A549 treated with AZD2906 at 1 μM for 4 hours (cell line): ENCODE measurements at places on chromosomes 4 and X. TPM values are rescaled to one million over a fixed set of nuclear protein-coding genes. Genes with fewer than 3 reads are reported as not detected.

Gene BMX
- total RNA-seq, result not detected in 5 replicates

Gene SMARCA5
- total RNA-seq, result 16.8 to 27.1 TPM (median 19.3 TPM) in 5 replicates

Gene FAM184B
- 0.01 to 0.02 TPM (median 0.02 TPM) in 5 replicates for total RNA-seq

Gene NSUN7
- total RNA-seq, result 0.20 to 0.40 TPM (median 0.26 TPM) in 5 replicates

Gene ATP1B4
- not detected in 5 replicates for total RNA-seq

Gene PHEX
- 0.28 to 0.43 TPM (median 0.33 TPM) in 5 replicates for total RNA-seq

Gene SLC25A43
- 26.3 to 32.1 TPM (median 29.8 TPM) in 5 replicates for total RNA-seq

Gene CFP
- 0.24 to 0.71 TPM (median 0.53 TPM) in 5 replicates for total RNA-seq

Gene RPA4
- 0.22 to 0.32 TPM (median 0.24 TPM) in 5 replicates for total RNA-seq

Gene GABRG1
- total RNA-seq, result not detected in 5 replicates

Gene DGKK
- total RNA-seq, result 0.01 TPM in 1 of 5 replicates, not detected in the others

Gene SLC25A5
- total RNA-seq, result 712 to 769 TPM (median 757 TPM) in 5 replicates

Gene CSN1S1
- total RNA-seq, result not detected in 5 replicates

Gene MAOB
- total RNA-seq, result 0.11 to 0.29 TPM (median 0.14 TPM) in 5 replicates
